ENCODE measurements at places on chromosomes 3 and 15. TPM values are rescaled to one million over a fixed set of nuclear protein-coding genes. Genes with fewer than 3 reads are reported as not detected.

The CD200R1 gene
- 1.7 TPM for total RNA-seq

- no peak for DNase-seq
Observed at GRCh38 chr15:83682476-83683088, 28.7 kb downstream of the ADAMTSL3 start.

GRCh38 chr3:19149368-19149767 lies 1.1 kb downstream of the KCNH8 start:
- no peak for DNase-seq

The ITGA11 gene
- 3.6 TPM for total RNA-seq

The CCDC39 gene
- total RNA-seq: not detected

- no peak for DNase-seq
Observed at GRCh38 chr3:191151653-191152052, 47.4 kb upstream of the OSTN start.

DNA sequence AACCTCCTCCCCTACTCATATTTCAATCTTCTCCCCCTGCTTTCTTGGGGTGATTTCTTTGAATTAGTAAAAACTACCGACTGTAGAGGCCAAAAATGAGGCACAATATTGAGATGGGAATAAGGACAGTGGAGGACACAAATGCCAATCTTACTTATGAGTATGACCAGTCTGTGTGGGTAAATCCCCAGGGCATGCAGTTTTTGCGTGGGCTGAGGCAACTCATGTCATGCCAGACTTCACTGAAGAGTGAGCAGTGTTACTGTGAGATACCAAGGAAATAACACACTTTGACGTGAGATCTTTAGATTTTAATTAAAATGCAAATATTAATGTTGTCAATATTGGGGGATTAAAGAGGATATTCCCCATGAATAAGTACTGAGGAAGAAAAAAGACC lies 254.3 kb upstream of the ICE2 start:
- no peak for DNase-seq

DNA sequence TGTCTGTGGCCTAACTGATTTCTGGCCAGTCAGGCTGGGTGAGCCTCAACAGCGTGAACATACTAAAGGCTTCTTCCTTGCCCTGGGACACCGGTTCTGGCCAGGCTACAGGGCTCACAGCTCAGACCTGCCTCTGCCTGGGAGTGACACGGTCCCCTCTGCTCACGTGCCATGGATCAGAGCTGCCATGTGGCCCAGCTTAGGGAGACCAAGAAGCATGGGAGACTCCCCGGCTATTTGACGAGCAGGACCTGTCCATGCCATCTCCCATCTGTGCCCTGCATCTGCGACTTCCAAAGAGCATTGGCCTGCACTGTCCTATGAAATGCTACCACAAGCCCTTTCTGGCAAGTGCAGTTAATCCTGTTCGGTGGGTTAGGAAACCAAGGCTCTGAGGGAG lies 57.4 kb downstream of the APBA2 start:
- no peak for DNase-seq

The IQGAP1 gene
- total RNA-seq: 293 TPM

GRCh38 chr3:94612631-94613030 lies 549.8 kb downstream of the NSUN3 start:
- no peak for DNase-seq

GRCh38 chr3:24199775-24200247 lies 254.7 kb downstream of the NR1D2 start:
- no peak for DNase-seq

The PRICKLE2 gene
- total RNA-seq: 99.9 TPM

The ACSBG1 gene
- 0.33 TPM for total RNA-seq

DNA sequence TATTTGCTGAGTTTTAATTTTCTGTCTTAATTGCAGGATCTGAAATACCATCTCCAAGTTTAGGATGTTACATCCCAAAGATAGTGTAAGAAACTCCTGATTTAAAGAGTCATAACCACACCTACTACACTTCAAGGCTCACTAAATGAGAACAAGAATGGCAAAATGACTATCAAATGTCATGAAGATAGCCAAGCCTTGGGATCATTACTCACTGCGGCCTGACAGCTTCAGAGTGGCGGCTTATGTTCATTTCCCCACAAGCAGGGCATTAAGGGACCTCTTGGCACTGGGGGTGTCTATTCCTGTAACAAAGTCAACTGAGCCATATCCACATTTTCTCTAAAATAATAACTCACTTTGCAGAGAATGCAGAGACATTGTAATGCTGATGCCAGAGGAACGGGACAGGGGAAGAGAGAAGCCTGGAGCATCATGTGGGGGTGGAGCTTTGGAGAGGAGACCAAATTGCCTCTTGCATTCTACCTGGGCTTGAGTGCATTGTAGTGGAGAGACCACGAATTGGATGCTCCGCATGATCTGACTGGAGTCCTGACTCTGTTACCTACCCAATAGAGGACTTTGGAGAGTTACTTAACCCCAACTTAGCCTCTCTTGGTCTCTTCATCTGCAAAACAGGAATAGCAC lies 219.2 kb downstream of the OPA1 start:
- no peak for DNase-seq

GRCh38 chr3:172836390-172836997 lies 86.0 kb downstream of the ECT2 start:
- no peak for DNase-seq

The CPNE9 gene
- total RNA-seq: not detected

GRCh38 chr3:186283096-186283495 lies 78.9 kb downstream of the DGKG start:
- no peak for DNase-seq

- no peak for DNase-seq
Observed at GRCh38 chr15:73264881-73265280, 103.9 kb downstream of the HCN4 start.

GRCh38 chr3:165144271-165144670 lies 51.9 kb downstream of the SLITRK3 start:
- DNase-seq: no peak

- no peak for DNase-seq
Observed at GRCh38 chr15:62491642-62492041, 326.6 kb upstream of the C2CD4B start.

The P2RY12 gene
- 1.5 TPM for total RNA-seq

GRCh38 chr15:101264011-101264410 lies 12.2 kb upstream of the CHSY1 start:
- no peak for DNase-seq

The SLC9A9 gene
- 14.2 TPM for total RNA-seq

DNA sequence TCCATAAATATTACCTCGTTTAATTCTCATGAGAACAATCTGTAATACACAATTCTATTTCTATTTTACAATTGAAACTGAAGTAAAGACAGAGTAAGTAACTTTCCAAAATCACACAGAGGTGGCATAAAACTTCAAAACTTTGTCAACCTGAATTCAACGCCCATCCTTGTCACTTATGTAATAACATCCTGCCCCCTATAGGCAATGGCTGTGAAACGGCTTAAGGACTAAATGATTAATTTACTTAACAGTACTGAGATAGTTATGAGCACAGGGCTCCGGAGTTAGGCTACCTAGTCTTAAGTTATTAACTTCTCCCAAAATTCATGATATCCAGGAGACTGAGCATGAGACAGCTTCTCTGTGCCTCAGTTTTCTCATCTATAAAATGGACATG lies 293.1 kb upstream of the CHRM5 start:
- DNase-seq: no peak

The SLC28A1 gene
- not detected for total RNA-seq

- DNase-seq: no peak
Observed at GRCh38 chr3:12972781-12973702, 100.2 kb downstream of the IQSEC1 start.

The GRK7 gene
- total RNA-seq: not detected

The MLH1 gene
- 59.0 TPM for total RNA-seq

DNA sequence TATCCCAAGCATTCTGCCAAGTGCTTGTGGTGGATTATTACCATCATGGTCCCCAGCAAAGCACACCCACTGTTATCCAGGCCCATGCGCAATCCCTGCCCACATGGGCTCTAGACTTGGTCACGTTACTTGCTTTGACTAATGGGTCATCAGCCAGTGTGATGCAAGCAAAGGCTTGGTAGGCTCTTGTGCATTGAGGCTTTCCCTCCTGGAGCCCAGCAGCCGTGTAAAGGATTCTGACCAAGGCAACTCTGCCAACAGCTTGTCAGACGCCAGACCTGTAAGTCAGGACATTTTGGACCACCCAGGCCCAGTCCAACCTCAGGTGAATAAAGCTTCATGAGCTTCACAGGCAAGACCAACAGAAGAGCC lies 93.9 kb downstream of the ABHD5 start:
- DNase-seq: peak; percentile 86

DNA sequence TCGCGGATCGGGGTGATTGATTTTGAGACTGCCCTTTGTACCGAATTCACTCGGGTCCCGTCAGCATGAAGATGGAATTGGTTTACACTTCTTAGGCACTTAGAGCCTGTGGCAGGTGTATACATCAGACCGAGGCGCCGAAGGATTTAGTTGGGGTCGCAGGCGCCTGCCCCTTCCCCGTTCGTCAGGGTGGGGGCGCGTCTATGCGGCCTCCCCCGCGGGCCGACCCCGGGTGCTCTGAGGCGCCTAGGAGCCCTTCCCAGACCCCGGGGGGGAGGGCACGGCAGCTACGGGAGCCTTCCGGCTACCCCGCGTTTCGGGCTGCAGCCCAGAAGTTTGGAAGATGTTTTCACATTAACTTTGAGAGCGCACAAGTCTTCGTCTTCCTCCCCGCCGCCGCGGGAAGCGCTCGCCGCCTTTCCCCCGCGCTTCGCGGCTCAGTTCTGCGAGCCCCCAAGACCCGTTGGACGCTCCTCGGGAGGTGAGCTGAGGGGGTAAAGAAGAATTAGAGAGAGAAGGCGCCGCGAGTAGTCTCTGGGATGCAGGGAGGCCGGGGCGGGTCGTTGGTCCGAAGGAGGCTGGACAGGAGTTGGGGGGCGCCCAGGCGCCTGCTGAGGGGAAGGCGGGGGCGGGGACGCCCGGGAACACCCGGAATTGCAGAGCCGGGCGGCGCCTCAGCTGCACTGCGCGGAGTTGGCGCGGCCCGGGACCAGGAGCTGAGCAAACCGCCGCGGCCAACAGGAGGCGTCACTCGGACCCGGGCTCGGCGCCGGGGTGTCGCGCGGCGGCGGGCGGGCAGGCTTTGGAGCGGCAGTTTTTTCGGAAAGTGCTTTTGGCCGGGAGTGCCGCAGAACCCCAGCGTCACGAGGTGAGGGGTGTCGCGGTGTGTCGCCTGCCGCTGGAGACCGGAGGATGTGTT lies 780 bp downstream of the TIPARP start:
- DNase-seq: no peak

DNA sequence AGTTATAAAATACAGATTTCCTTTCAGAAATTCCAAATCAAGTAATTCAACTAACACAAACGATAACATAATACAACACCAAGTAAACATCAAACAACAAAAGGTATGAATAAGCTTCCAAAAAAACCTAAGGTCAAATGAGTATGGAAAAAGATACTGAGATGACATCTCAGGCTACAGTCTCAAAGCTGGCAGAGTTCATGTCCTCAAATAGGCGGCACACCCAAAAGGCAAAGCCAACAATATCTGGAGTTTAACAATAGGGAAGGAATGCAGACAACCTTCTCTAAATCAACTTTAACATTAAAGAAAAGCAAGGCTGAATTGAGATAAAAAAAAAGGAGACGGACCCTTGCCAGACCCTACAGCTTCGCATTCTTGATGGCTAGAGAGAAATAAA lies 346.6 kb downstream of the RSL24D1 start:
- DNase-seq: no peak

DNA sequence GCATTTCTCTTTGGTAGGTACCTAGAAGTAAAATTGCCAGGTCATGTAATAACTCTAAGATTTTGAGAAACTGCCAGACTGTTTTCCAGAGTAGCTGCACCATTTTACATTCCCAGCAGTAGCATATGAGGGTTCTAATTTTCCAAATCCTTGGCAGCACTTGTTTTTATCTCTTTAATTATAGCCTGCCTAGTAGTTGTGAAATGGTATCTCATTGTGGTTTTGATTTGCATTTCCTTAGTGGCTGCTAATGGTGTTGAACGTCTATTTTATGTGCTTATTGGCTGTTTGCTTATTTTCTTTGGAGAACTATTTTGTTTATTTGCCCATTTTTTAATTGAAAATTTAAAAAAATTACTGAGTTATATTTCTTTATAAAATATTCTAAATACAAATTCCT lies 117.9 kb downstream of the TCF12 start:
- no peak for DNase-seq

DNA sequence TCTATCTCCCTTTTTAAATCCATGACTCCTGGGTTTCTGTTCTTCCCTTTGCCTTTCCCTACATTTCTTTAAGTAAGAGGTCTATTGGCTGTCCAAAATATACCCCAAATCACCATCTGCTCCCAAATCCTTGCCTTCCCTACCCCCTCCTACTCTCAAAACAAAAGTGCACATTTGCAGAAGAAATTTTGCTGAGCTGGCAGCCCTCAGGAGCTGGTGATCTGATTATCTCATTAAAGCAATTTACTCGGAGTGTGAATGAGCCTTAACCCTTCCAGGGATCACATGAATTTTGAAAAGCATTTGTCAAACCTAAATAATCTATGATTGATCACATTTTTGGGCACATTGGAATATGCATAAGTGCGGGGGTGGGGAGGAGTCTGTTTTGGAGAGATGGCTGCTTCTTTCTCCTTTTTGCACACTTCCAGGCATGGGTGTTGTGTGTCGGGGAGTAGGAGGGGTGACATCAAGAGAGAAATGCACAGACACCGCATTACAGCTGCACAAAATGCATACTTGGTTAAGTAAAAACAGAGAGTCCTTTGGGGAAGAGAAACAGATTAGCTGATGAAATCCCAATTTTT lies 892.6 kb downstream of the TUSC7 start:
- DNase-seq: no peak

The P2RY14 gene
- 14.2 TPM for total RNA-seq

The GPR149 gene
- total RNA-seq: not detected

- DNase-seq: no peak
Observed at GRCh38 chr3:183745300-183746098, 47.9 kb downstream of the YEATS2 start.

The KIF15 gene
- 0.66 TPM for total RNA-seq

DNA sequence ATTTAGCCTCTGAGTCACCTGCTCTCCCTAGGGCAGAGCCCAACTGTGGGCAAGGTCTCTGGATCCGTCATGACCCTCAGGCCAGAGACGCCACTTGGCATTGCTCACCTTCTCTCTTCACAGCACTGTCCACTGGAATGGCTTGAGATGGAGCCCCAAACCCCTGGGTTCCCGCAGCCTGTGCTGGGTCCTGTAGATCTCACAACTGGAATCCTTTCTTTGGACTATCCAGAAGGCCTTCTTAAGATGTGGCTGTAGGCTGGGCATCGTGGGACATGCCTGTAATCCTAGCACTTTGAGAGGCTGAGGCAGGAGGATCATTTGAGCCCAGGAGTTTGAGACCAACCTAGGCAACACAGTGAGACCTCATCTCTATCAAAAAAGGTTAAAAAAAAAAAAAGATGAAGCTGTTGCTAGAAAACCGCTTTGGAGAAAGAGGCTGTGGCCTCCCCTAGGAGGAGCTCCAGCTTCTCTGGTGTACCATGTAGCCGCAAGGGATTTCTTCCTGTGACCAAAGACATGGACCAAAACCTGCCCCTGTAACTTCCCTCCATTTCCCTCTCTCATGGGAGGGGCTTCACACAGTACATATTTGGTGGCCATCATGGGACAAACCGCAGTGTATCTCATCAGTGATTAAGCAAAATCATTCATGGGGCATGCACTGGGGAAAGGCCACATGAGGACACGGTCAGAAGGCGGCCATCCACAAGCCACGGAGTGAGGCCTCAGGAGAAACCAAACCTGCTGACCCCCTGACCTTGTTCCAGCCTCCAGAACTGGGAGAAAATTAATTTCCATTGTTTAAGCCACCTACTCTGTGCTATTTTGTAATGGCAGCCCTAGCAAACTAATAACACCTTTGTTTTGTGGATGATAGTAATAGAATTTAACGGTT lies 23.3 kb upstream of the BUB1B start:
- no peak for DNase-seq

The NR1I2 gene
- not detected for total RNA-seq

Measured in esophagus muscularis mucosa (tissue), 4 donors.